Hematopoietic multipotent progenitor cell (in vitro differentiated cells): ENCODE measurements at places on chromosomes 16 and 17. TPM values are rescaled to one million over a fixed set of nuclear protein-coding genes. Genes with fewer than 3 reads are reported as not detected.

OTOP2 gene
- not detected for total RNA-seq

DPEP2NB gene
- total RNA-seq, result under 0.01 TPM

GNG13 gene
- total RNA-seq, result not detected

PMFBP1 gene
- 1.6 TPM for total RNA-seq

GSG1L2 gene
- total RNA-seq, result not detected

ARL5C gene
- total RNA-seq, result 0.54 TPM

KCNJ16 gene
- under 0.01 TPM for total RNA-seq

SLC43A2 gene
- total RNA-seq, result 39.6 TPM

ENPP7 gene
- total RNA-seq, result 0.27 TPM

GPT2 gene
- total RNA-seq, result 8.3 TPM

MT1A gene
- not detected for total RNA-seq
